Cortex of kidney (tissue), 1 donor: ENCODE measurements at places on chromosomes 12 and 14.

DNA sequence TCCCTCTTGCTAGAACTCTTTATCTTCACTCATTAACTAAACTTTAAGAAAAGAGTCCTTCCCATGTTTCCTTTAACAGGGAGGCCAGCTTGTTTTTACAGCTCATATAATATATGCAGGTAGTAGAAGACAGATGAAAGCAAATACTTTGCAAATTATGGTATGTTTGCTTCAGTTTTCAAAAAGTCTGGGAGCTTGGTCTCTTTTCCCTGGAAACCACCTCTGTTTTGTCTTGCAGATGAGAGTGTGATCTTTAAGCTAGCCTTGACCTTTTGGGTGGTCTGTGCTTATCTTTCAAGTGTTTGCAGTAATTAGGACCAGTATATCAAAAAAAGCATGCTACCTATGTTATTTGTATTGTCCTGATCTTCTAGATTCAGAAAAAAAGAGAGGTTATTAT lies 62.7 kb downstream of the ERC1 start:
- no peak for DNase-seq

GRCh38 chr14:63478010-63478409 lies 65.2 kb downstream of the PPP2R5E start:
- no peak for DNase-seq

- DNase-seq: no peak
Measured at GRCh38 chr12:92362785-92363184, 217.1 kb upstream of the BTG1 start.

GRCh38 chr14:28059254-28059653 lies 707.3 kb upstream of the FOXG1 start:
- no peak for DNase-seq

GRCh38 chr14:24518851-24519250 lies 10.8 kb upstream of the CMA1 start:
- DNase-seq: no peak

- DNase-seq: no peak
Measured at GRCh38 chr14:56194042-56194441, 75.8 kb downstream of the PELI2 start.

DNA sequence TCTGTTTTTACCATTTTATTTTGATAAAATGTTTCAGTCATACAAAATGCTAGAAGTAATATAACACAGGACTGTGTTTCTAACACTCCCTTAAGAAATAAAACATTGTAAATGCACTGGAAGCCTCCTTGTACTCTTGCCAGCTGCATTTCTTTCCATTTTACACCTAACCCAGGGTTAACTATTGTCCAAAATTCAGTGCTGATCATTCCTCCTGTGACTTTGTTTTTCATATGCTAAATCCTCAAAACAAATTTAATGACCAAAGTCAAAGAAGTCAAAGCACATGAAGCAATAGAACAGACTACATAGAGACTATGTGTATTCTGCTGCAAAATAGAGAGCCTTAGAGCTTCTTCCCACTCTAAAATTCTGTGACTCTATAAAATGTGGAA lies 420.3 kb upstream of the PRICKLE1 start:
- DNase-seq: no peak

DNA sequence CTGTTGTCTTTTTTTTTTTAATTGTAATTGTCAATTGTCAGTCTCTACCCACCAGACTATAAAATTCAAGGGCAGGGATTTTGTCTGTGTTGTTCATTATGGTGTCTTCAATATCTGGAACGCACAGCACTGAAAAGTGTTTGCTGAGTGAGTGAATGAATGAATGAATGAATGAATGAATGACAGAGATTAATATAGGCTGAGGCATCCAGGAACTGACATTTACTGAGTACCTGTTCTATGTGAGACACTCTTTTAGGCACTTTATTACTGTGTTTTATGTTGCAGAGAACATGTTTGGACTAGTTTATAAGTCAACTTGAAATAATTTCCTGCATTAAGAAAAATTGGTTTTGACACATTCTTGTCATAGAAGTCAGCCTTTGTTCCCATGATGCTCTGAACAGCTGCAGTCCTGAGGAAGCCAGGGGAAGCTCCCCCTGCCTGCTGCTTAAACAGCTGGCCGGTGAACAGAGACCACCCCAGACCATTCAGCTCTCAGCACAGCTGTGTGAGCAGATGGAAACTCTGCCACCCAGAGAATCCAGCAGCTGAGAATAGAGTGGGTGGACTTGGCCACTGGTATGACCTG lies 160.7 kb upstream of the CCND2 start:
- no peak for DNase-seq

GRCh38 chr12:92439420-92439805 lies 263.4 kb upstream of the PLEKHG7 start:
- DNase-seq: no peak

DNA sequence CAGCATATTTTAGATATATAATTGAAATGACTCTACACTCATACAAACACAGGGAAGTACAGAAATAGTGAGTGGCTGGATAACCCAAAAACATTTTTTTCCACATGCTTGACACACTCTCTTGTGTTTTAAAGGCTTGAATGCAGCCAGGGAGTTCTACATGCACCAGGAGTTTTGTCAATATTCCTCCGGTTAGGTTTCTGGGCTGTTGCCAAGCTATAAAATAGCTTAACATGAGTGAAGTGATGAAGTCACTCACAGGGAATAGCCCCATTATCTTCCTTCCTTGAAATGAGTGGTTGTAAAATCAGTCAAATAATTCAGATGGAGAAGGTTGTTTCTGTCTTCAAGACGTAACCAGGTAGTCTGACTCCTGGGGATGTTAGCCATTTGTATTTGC lies 582.7 kb downstream of the SLC6A15 start:
- DNase-seq: no peak

GRCh38 chr12:39931231-39931630 lies 174.7 kb downstream of the SLC2A13 start:
- no peak for DNase-seq
